ENCODE measurements at places on chromosomes 7 and 10.

GRCh38 chr10:34931216-34931615 is 116.1 kb upstream of the PARD3 start:
- DNase-seq: no peak

DNA sequence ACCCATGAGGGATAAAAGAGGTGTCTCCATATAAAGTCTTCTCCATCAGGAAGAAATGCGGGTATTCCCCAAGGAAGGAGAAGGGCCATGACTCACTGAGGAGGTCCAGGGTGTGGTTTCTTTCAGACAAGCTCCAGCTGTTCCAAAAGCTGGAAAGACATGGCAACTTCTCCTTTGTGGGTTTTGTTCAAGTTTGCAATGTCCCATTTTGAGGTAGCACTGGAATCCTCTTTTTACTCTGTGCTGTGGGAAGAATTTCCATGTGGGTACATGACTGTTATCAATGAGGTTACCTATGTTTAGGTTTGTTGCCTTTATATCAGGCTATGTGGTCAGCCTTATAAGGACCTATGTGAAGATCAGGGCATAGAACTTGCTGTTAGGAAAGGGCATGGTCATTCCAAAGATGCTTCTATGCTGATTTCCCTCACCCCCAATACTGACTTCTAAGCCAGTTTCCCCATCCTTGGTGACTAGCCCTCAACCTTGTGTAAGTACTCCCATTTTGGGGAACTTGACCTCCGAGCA is 697.5 kb downstream of the INHBA start:
- DNase-seq: no peak

GRCh38 chr10:2077231-2077630 is 339.9 kb upstream of the ADARB2 start:
- no peak for DNase-seq

DNA sequence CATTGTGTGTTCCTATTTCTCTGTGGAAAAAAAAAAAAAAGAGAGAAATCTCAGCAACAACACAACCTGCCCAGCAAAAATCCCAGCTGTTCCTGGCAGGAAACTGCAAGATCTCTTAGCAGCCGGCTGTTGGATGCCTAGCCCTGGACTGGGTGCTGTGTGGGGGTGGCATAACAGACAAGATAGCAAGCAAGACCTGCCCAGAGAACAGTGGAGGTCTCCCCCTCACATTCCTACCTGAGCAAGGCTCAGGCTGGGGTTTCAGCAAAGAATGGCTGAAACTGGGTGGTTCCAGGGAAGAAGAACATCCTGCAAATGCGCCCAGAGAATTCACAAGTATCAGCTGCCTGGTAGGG is 248.8 kb upstream of the ZMIZ1 start:
- DNase-seq: no peak

GRCh38 chr7:148939128-148939755 is 55.2 kb upstream of the EZH2 start:
- DNase-seq: no peak

DNA sequence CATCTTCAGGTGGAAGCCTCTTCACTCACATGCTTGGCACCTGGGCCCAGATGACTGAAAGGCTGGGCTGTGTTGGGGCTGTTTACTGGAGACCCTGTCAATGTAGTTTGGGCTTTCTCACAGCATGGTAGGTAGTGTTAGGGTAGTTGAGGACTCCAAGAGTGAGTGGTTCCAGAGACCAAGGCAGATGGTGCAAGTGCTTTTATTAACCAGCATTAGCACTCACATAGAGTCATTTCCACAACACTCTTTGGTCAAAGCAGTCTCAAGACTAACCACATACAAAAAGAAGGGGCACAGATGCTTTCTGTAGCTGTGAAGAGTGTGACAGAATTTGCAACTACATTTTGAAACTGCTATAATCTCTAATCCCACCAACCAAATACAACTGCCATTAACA is 135.0 kb downstream of the RTKN2 start:
- no peak for DNase-seq

- peak; percentile 61 for DNase-seq
Measured at GRCh38 chr7:157558061-157558460, 221.3 kb downstream of the DNAJB6 start.

DNA sequence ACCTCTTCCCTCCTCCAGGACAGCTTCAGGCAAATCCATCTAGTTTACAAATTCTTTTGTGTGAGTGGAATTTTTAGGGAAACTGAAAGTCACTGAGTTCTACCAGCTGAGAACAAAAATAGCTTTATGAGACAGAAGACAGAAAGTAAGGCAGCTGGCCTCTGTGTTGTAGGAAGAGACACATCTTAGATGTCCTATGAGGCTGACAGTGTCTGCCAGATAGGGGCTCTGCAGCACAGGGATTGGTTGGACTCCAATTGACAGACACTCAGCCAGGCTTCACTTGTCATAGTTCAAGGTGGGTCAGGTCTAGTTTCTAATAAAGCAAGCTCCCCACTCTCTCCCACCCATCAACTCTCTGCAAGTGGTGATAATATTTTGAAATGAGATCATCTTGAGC is 574.9 kb downstream of the CCSER2 start:
- DNase-seq: no peak

DNA sequence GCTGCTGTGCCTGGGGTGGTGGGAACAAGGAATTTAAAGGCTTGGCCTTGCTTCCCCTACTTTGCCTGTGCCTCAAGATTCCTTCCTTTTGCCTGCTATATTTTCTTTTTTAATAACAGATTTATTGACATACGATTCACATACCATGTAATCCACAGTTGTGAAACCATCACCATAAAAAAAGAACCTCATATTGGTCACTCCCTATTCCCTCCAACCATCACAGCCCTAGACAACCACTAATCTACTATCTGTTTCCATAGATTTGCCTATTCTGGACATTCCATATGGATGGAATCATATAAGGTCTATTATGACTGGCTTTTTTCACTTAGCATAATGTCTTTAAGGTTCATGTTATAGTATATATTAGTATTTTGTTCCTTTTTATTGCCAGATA is 59.3 kb upstream of the TRIM8 start:
- DNase-seq: no peak

DNA sequence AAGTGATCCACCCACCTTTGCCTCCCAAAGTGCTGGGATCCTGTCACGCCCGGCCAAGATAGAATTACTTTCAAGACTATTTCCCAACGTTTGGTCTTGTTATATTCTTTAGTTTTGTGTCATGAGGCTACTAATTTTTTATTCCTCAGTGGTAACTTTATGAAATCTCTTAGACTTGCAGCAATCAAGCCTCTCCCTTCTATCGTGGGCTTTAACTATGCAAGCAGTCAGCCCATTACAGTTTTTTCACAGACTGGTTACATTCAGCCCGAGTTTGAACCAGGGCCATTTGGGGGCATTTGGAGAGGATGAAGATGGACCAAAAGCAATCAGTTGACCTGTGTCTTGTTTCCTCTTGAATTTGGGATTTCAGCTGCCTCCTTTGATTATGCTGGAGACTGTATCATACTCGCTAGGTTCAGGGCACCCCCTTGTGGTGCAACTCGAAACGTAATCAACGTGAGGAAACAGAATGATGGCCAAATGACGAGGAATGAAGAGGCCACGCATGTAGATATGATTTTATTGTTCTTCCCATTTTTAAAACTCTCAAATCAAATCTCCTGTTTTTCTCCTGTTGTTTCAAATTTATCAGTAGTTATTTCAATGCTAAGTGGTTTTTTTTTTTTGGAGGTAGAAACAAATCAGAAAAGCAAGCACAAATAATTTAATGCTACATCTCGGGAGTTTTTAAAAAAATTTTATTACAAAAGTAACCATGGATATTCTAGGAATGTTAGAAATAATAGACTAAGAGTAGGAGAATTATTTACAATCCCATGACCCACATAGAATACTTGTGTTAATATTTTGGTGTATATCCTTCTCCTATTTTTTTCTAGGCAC is 151.6 kb downstream of the KIAA1217 start:
- no peak for DNase-seq

- no peak for DNase-seq
Measured at GRCh38 chr10:69119896-69120295, 4.1 kb upstream of the VPS26A start.

DNA sequence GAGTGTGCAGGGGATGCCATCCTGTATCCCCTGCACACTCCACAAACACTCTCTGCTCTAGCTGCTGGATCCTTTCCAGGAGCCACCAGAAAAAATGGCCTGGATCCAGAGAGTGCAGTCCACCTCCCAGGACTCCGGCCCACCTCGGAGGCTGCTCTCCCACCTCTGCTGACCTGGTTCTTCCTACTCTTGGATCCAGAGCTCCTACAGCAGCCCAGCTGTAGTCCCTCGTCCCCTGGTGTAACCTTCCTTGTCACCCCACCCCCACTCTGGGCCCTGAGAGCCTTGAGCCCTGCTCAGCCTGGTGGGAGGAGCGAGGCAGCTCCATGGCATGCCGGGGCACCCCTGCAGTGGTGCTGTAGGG is 54.4 kb downstream of the GOLGA7B start:
- DNase-seq: no peak

GRCh38 chr7:988963-989529 is 6.1 kb downstream of the CYP2W1 start:
- no peak for DNase-seq

DNA sequence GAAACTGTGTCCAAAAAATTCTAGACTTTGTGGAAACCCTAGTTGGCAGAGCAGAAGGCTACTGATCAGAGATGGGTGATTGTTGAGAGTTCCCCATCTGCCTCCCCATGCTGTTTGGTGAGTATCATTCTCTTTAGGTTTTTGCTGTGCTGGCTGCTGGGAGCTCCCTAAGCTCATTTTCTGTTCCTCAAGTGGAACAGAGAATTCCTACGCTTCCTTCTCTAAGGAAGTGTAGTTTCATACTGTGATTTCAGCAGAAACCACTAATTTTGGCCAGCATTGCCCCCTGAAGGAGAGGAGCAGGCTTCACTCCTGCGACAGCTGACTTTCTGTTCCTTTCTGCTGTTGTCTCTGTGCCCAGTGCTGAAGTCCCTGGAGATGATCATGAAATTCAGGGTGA is 355.3 kb upstream of the NPVF start:
- no peak for DNase-seq

- no peak for DNase-seq
Measured at GRCh38 chr10:83346266-83346910, 792.9 kb upstream of the GHITM start.

DNA sequence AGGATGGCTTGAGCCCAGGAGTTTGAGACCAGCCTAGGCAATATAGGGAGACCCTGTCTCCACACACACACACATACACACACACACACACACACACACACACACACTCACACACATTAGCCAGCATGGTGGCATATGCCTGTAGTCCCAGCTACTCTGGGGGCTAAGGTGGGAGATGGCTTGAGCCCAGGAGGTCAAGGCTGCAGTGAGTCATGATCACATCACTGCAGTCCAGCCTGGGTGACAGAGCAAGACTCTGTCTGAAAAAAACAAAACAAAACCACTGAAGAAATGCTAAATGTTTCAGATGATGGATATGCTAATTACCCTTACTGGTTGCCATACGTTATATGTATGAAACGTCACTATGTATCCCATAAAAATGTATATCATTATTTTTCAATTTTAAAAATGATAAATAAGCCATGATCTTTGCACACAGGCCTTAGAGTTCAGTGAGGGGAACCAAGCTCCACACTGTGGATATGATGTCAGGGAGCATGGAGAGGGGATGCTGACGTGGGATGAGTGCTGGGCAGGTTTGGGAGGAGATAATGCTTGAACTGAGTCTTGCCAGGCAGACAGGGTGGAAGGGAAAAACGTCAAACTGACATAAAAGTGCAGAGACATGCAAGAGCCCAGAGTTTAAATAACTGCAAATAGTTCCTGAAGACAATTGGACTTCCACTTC is 45.9 kb upstream of the ARHGAP12 start:
- DNase-seq: no peak

GRCh38 chr10:60430836-60431597 is 41.3 kb upstream of the ANK3 start:
- no peak for DNase-seq

DNA sequence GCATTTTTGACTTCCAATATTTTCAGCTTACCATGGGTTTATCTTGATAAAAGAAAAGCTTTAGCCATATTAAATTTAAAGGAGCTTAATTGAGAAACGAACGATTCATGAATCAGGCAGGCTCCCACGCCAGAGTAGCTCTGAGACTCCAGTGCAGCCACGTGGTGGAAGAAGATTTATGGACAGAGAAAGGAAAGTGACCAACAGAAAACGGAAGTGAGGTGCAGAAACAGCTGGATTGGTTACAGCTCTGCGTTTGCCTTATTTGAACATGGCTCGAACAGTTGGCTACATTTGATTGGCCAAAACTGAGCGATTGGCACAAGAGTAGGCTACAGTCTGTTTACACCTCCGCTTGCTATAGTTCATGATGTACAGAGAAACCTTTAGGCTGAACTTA is 395.4 kb downstream of the GATA3 start:
- no peak for DNase-seq

DNA sequence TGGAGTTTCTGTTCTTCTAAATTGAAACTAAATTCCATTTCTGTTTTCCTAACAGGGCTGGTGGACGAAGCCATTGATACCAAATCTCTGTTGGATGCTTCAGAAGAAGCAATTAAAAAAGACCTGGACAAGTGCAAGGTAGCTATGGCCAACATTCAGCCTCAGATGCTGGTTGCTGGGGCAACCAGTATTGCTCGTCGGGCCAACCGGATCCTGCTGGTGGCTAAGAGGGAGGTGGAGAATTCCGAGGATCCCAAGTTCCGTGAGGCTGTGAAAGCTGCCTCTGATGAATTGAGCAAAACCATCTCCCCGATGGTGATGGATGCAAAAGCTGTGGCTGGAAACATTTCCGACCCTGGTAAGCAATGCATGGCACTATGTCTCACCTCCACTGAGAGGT is 45.6 kb downstream of the AP3M1 start:
- DNase-seq: no peak

GRCh38 chr10:21171197-21171935 is 274.3 kb upstream of the NEBL start:
- no peak for DNase-seq

DNA sequence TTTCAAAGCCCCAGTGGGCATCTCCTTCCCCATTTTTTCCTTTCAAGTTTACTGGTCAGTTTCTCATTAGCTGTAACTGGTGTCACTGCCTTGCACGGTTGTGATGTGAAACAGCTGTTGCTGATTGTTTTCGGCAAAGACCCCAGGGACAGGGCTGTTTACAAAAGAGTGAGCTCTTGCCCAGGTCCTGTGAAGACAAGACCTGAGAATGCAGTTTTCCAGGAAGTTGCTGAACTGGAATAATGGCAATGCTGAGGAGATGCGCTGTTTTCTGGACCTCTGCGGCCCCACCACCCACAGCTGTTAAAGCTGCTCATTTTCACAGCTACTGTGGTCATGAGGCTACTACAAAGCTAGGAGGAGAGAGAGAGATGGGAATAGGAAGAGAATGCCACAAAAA is 116.6 kb upstream of the RSU1 start:
- DNase-seq: no peak

- peak; percentile 69 for DNase-seq
Measured at GRCh38 chr10:124717911-124718741, 26.1 kb downstream of the FAM53B start.

DNA sequence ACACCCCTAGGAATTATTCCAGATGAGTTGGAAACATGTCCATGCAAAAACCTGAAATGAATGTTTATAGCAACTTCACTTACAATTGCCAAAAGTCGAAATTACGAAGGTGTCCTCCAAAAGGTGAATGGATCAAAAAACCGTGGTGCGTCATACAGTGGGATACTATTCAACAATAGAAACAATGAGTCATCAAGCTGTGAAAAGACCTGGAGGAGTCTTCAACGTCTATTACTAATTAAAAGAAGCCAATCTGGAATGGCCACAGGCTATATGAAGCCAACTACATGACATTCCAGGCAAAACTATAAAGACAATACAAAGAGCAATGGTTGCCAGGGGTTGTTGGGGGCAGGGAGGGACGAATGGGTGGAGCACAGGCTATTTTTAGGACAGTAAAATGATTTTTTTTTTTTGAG is 12.6 kb upstream of the PPP2R2D start:
- DNase-seq: no peak

GRCh38 chr10:34152434-34152833 is 662.7 kb downstream of the PARD3 start:
- no peak for DNase-seq

Measured in upper lobe of right lung (tissue), 1 donor.